ENCODE measurements at places on chromosomes 3 and 15. TPM values are rescaled to one million over a fixed set of nuclear protein-coding genes. Genes with fewer than 3 reads are reported as not detected.

The C3orf80 gene
- total RNA-seq: not detected

The SPATA12 gene
- 0.13 TPM for total RNA-seq

The PIF1 gene
- total RNA-seq: 36.7 TPM

The PP2D1 gene
- not detected for total RNA-seq

The GOLGA8G gene
- not detected for total RNA-seq

The PLCD1 gene
- 22.9 TPM for total RNA-seq

The ZNF80 gene
- not detected for total RNA-seq

The UROC1 gene
- not detected for total RNA-seq

The ABCF3 gene
- 79.1 TPM for total RNA-seq

The HRG gene
- not detected for total RNA-seq

The IQCF5 gene
- not detected for total RNA-seq

The CHRM5 gene
- total RNA-seq: not detected

The SLC9C1 gene
- not detected for total RNA-seq

The LMAN1L gene
- total RNA-seq: not detected
